ENCODE measurements at places on chromosomes 2 and 18.
A peak's percentile ranks its signal among the peaks of the same experiment; 100 is the strongest.

DNA sequence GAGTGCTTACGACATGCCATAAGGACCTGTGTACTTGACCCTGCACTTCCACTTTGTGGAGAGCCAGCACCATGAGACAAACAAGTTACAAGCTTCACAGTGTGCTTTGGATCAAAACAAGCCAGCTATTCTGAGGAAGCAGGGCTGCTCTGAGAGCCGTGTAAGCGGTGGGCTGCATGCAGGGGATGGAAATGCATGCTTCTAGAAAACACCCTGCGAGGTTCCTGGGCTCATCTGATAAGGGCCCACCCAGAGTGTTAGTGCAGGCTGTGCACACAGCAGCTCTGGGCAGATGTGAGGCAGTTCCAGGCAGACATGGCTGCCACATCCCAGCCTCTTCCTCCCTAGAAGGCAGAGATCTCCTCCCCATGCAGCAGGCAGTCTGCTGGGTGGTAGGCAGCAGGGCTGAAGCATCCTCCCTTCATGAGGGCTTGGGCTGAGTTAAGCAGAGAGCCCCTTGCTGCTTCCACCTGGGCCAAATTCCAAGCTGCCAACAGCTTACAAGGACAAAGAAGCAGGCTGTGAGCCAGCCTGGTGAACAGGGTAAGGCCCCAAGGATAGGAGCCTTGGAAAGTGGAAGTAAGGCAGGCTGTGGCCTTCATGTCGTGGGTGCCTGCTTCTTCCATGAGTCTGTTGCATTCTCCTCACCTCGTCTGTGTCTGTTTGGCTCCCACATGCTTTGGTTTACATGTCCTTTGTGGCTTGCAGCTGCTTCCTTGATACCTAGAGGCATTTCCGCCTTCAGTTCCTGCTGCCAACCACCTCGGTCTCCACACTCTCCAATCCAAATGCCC is 7.7 kb downstream of the PSD4 start:
- DNase-seq = no peak

GRCh38 chr18:22368021-22368420 is 49.7 kb downstream of the CTAGE1 start:
- DNase-seq = no peak

GRCh38 chr2:217797661-217798069 is 205.1 kb downstream of the TNS1 start:
- peak; percentile 8 for DNase-seq

DNA sequence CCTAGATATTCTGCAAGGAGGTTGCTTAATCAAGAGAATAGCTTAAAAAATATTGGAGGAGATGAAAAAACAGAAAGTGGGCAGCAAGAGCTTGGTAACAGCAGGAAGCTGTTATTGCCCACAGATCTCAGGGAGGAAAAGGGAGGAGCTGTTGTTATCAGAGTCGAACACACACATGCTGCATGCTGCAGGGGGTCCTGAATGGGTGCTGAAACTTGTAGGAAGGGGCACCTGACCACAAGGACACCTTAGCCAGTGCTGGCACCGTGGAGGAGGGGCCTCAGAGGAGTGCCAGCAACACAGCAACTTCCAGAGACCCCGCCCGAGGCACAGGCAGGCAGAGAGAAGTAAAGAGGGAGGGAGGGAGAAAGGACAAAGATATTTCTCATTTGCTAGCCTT is 332.9 kb downstream of the SOCS6 start:
- DNase-seq = no peak

- DNase-seq = peak; percentile 72
Measured at GRCh38 chr2:151947813-151948165, 119.6 kb upstream of the ARL5A start.

Data from thoracic aorta (tissue), 2 donors.